Activated naive CD8-positive, alpha-beta T cell treated with anti-CD3 and anti-CD28 coated beads for 36 hours (primary cell): ENCODE measurements at places on chromosomes 5 and 9.

- DNase-seq, result no peak
Measured at GRCh38 chr9:70479880-70480291, 65.4 kb upstream of the KLF9 start.

DNA sequence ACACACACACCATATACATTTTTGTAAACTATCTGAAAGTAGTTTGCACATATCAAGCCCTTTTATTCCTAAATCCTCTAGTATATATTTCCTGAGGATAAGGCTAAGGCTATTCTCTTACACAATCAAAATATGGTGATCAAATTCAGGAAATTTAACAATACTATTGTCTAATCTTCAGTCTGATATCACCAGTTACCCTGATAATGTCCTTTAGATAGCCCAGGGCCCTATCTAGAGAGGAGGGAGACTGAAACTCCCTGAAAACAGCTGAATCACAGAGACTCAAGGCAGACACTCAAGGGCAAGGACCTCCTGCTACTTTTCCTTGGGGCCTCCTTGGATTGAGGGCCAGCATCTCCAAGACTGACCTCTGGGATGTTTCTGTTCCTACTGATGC, 30.4 kb downstream of the PTTG1 start:
- no peak for DNase-seq

GRCh38 chr5:81517462-81517861, 123.5 kb upstream of the ACOT12 start:
- DNase-seq, result no peak

DNA sequence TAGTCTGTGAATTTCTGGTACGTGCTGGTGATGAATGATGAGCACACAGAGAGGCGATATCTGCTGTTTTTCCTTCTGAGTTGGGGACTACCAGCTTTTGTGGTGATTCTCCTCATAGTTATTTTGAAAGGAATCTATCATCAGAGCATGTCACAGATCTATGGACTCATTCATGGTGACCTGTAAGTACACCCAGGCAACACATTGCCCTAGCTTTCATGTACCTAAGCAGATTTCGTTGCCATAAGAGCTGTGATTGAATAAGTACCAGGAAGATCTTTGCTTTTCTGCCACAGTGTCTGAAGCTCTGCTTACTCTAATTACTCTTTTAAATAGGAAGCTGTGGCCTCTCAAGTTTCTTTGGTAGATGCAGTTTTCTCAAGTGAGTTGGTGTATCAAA, 397.8 kb downstream of the ARRDC3 start:
- DNase-seq, result no peak

DNA sequence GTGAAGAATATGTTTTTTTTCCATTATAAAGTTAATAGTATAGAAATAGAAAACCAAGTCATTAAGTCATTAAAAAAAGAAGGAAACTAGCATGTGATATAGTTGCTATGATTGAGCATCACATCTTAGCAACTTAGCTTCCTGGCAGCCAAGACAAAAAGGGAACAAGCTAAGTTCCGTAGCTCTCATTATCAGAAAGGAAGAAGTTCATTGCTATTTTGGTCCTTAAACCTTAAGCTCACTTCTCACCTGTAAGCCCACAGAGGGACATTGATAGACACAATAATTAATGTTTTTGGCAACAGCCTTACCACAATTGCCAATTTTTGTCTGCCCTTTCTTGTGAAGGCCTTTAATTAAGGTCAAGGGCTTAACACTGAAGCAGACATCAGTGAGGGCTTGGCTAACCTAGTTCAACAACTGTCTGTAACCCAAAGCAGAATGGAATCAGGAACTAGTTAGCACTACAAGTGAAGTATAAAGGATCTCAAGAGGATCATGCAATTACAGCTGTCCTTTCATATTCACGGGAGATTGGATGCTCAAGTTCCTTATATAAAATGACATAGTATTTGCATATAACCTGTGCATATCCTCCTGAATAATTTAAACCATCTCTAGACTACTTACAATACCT, 24.0 kb upstream of the KLF4 start:
- DNase-seq, result no peak

DNA sequence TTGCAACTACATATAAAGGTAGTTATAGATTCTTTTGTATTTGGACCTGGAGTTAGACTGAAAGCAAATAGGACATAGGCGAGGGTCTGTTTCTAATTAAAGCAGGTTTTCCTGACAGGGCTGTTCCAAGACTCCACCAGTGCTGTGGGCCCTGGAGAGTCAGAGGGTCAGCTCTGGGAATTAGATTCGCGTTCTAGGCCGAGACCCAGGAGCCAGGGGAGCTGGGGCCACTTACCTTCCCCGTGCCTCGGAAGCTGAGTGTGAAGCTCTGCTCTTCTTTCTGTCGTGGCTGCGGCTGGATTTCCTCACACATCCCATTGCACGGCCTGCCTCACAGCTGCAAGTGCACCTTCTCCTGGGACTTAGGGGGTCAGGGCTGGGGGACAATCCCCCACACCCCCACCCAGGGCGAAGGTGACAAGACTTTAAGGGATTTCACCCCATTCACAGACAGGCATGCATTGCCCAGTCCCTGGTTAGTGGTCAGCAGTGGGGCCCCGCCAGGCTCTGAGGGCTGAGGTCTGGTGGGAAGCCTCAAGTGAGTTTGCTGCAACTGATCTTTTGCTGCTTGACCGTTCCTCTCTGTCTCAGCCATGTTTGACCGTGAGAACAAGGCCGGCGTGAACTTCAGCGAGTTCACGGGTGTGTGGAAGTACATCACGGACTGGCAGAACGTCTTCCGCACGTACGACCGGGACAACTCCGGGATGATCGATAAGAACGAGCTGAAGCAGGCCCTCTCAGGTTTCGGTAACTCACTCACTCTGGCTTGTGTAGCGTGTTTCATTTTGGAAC, 15.3 kb upstream of the AHRR start:
- DNase-seq, result no peak

- no peak for DNase-seq
Measured at GRCh38 chr5:147017191-147017590, 138.6 kb upstream of the PPP2R2B start.

GRCh38 chr5:130605234-130605633, 559.8 kb downstream of the HINT1 start:
- no peak for DNase-seq

DNA sequence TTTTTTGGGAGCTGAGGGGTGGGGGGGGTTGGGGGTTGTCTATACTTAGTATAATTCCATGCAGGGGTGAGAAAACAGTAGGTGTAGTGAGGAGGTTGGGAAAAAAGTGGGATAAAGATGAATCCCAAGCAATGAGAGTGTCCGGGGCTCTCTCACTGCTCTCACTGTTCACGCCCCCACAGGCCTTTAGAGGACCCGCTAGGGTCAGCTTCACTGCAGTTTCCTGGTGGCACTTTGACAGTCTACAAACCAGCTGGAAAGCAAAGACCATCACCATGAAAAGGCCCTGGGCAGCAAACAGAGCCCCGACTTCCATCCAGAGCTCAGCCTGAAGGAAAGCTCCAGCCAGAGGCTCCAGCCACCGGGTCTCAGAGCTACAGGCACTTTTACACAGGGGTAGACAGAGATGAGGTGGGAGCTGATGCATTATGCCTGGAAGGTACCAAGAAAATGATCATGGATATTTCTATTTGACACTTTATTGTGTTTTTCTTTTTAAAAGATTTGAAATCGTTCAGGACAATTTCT, 355.1 kb downstream of the ADAMTS6 start:
- no peak for DNase-seq

DNA sequence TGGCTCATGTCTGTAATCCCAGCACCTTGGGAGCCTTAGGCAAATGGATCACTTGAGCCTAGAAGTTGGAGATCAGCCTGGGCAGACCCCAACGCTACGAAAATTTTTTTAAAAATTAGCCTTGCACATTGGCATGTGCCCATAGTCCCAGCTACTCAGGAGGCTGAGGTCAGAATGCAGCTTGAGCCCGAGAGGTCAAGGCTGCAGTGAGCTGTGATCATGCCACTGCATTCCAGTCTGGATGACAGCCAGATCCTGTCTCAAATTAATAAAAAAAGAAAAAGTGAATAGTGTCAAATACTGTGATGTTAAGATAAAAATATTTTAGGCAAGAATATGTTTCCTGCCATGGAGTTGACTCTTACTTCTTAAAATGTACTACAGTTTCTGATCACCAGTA, 5.3 kb downstream of the FBN2 start:
- DNase-seq, result no peak

GRCh38 chr9:79661279-79661678, 89.5 kb downstream of the TLE4 start:
- DNase-seq, result no peak

DNA sequence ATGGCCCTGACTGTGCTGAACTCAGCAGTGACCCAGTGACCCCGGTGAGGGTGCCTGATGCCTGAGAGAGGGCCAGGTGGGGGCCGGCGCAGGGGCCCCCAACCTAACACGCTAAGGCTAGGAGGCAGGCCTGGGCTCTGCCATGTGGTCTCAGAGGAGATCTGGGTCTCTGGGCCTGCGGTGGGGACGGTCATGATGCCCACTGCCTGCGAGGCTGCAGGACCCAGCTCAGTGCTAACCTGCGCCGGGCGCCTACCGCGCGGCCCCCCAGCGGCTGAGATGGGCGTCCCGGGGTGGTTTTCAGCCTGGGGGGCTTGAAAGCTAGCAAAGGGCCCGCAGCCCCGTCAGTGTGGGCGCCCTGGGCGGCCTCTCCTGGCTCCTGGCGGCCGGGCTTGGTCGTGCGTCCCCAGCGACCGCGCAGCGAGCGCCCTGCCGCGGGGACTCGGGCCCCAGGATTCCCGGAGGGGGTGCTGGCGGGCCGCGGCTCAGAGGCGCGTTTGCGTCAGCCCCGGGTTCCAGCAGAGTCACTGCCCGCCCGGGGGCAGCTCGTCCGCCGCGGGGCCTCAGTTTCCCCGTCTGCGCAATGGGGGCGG, 2.5 kb downstream of the EGFL7 start:
- peak; percentile 59 for DNase-seq

- no peak for DNase-seq
Measured at GRCh38 chr5:90248640-90249039, 160.9 kb downstream of the CETN3 start.

GRCh38 chr9:71680189-71680980, 87.9 kb downstream of the CEMIP2 start:
- no peak for DNase-seq
